CD4-positive, alpha-beta T cell (primary cell): ENCODE measurements at places on chromosomes 1 and 21. TPM values are rescaled to one million over a fixed set of nuclear protein-coding genes. Genes with fewer than 3 reads are reported as not detected.

- no peak for DNase-seq
These were observed 19.0 kb downstream of the RRP1 start for GRCh38 chr21:43808367-43808766.

DNA sequence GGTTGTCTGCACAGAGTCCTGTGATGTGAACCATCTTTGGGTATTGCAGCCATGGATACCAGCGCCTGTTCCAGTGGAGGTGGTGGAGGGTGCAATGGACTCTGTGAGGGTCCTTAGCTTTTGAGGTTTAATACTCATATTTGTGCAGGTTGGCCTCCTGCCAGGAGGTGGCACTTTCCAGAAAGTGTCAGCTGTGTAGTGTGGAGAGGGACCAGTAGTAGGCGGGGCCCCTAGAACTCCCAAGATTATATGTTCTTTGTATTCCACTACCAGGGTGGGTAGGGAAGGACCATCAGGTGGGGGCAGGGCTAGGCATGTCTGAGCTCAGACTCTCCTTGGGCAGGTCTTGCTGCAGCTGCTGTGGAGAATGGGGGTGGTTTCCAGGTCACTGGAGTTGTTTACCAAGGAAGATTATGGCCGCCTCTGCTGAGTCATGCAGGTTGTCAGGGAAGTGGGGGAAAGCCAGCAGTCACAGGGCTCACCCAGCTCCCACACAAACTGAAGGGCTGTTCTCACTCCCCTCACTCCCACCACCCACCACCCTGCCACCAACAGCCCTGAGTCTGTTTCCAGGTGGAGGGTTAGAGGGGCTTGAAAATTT lies 31.2 kb upstream of the ZNF678 start:
- no peak for DNase-seq

The SRP9 gene
- total RNA-seq: 69.8 TPM

GRCh38 chr1:91884459-91885212 lies 1.3 kb downstream of the TGFBR3 start:
- DNase-seq: no peak

DNA sequence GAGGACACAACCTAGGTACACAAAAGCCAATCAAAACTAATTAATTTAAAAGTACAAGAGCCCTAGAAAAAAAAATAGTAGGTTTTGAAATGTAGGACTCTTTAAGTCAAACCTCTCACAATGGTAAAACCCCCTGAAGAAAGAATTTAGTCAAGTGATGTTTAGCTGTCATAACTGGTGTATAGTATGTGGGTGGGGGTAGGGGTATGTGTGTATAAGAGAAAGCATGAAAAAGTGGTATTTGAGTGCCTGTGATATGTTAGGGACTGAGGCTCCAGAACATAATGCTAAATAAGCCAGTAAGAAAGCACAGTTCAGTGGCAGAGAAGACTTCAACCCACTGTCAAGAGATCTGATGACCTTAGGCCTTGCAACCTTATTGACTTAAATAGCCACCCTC lies 507.9 kb downstream of the TTLL7 start:
- DNase-seq: no peak
